ENCODE measurements at places on chromosomes 1 and 21. TPM values are rescaled to one million over a fixed set of nuclear protein-coding genes. Genes with fewer than 3 reads are reported as not detected.
A peak's percentile ranks its signal among the peaks of the same experiment; 100 is the strongest.

The CD84 gene
- total RNA-seq = not detected

The RGSL1 gene
- not detected for total RNA-seq

The MAP3K7CL gene
- total RNA-seq = 10.0 TPM

The VPS26C gene
- 52.6 TPM for total RNA-seq

- peak; percentile 96 for DNase-seq
These were observed 61.9 kb downstream of the TIAM1 start for GRCh38 chr21:31282095-31282709.

GRCh38 chr1:66348776-66349175 is 185.2 kb upstream of the SGIP1 start:
- no peak for DNase-seq

- DNase-seq = no peak
These were observed 78.0 kb downstream of the CD247 start for GRCh38 chr1:167440345-167440744.

GRCh38 chr1:112636056-112636455 is 16.4 kb downstream of the CAPZA1 start:
- DNase-seq = no peak

DNA sequence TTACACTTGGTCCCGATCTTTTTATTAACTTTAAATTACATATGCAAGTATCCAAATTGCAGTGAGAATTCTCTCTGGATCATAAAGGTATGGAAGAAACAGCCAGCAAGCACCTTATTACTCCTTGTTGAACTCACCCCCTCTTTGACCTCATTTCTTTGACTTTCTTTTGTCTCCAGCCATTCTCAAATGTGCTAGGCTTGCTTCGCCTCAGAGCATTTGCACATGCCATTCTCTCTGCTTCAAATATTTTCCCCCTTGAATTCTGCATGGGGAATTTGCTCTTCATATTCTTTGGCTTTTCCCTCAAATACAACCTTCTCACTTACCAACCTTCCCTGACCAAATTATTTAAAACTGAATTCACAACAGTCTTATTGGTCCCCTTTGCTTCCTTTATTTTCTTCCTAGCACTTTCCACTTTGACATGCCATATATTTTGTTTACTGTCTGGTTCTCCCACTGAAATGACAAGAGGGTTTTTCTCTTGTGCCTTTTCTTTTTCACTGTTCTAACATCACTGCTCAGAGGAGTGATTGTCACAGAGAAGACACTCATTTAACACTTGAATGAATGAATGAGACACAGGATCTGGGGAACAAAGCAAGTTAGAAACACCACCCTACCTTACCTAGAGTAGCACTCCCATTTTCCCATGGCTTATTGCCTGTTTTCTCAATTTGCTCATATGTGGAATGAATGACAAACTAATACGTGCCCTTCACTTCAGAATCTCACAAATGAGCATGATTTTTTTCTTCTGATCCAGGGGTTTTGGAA is 1.4 kb upstream of the PGBD2 start:
- no peak for DNase-seq

DNA sequence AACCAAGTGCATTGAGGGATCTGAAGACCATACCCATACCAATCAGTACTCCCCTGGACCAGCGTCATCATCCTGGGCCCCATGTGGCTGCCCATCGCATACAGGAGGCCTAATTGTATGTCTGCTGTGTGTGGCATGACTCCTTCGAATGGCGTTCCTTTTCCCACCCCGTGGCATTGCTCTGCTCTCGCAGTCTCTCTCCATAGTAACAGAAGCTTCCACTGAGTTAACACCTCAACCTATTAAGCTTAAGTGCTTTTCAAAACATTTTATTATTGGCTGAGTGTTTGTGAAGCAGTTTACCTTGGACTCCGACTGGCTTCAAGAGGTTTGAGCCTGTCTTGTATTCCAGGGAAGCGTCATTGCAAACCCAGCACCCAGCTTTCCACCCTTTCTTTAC is 187.1 kb upstream of the LMO4 start:
- DNase-seq = no peak

DNA sequence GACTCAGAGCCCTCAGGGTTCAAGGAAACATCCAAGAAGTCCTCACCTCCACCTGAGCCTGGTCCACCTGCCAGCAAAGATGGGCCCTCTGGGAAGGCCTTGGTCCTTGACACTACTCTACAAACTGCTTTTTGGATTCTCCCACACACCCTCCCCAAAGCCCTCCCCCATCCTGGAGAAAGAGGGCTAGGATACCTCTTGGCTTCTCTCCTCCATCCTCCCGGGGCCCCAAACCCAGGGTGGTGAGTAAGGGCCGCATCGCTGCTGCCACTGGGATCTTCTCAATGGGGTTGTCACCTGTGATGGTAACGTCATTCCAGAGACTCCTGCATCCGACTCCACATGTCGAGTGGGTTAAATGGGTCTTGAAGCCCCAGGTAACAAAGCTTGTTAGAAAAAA is 26.6 kb downstream of the MATN1 start:
- no peak for DNase-seq

Measured in RPMI7951 (cell line).